ENCODE measurements at places on chromosomes 3 and 15. TPM values are rescaled to one million over a fixed set of nuclear protein-coding genes. Genes with fewer than 3 reads are reported as not detected.

NME9 gene
- total RNA-seq = not detected

CP gene
- not detected for total RNA-seq

GNAT1 gene
- not detected for total RNA-seq

ATR gene
- 13.6 TPM for total RNA-seq

A4GNT gene
- total RNA-seq = not detected

UBAP1L gene
- 0.95 TPM for total RNA-seq

NFKBIZ gene
- 15.1 TPM for total RNA-seq

TYRO3 gene
- 11.8 TPM for total RNA-seq

KBTBD8 gene
- total RNA-seq = 0.77 TPM

PAK6 gene
- 0.16 TPM for total RNA-seq

AMIGO3 gene
- under 0.01 TPM for total RNA-seq

C3orf85 gene
- total RNA-seq = not detected

TRH gene
- total RNA-seq = not detected

LINS1 gene
- total RNA-seq = 6.3 TPM

CNTN6 gene
- total RNA-seq = not detected

ITIH4 gene
- 1.7 TPM for total RNA-seq

RBPMS2 gene
- total RNA-seq = not detected

PCSK6 gene
- total RNA-seq = 0.09 TPM

GOLGA8G gene
- total RNA-seq = not detected

ZNF80 gene
- total RNA-seq = not detected

CPLX3 gene
- total RNA-seq = under 0.01 TPM

KNG1 gene
- not detected for total RNA-seq

GHSR gene
- not detected for total RNA-seq

FGD5 gene
- total RNA-seq = 0.16 TPM

TMIE gene
- total RNA-seq = not detected

IVD gene
- 38.5 TPM for total RNA-seq

SYNPR gene
- not detected for total RNA-seq
